ENCODE measurements at places on chromosomes 16 and 17.

- no peak for DNase-seq
These were observed 229.1 kb upstream of the PMFBP1 start for GRCh38 chr16:72401084-72401361.

- DNase-seq, result peak; percentile 97
These were observed 25.3 kb downstream of the CMIP start for GRCh38 chr16:81469710-81470535.

DNA sequence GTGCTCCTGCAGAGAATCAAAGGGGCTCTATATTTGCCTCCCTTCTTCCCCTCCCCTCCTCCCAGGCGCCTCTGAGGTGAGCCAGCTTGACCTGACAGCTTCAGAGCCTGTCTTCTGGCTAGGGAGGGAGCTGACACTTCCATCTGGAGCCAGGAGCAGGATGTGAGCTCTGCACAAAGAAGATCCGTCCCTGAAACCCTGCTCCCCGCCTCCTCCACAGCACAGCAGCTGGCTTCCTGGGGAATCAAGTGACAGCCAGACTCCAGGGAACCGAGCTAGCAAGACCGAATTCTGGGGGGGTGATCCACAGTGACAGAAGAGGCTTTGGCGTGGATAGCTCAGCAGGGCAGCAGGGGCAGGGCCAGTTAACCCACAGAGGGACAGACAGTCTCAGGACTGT, 37.2 kb downstream of the CCDC182 start:
- no peak for DNase-seq

- peak; percentile 70 for DNase-seq
These were observed 307 bp downstream of the CDYL2 start for GRCh38 chr16:80804056-80804525.

- peak; percentile 32 for DNase-seq
These were observed 2.8 kb downstream of the FA2H start for GRCh38 chr16:74771656-74772315.

DNA sequence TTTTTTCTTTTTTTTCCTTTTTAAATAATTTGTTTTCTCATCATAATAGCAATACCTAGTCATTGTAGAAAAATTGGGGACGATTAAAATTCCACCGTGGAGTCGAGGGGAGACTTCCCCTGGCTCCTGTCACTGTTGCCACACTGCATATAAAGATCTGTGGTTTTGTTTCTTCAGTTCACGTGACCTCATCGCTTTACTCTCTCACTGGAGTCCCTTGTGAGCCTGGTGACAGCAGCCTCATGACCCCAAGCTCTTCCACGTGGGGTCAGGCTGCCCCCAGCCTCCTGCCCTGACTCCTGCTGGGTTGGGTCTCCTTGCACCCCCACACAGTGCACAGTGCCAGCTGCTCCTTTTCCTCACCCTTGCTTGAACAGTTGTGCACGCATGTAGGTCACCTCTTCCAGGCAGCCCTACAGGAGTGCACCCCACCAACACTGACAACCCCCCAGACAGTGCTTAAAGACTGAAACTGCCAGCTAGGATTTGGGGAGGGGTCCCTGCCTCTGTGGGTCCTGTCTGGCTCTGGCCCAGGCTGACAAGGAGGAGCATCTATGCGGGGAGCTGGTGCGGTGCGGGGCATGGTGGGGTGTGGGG, 7.3 kb upstream of the METRNL start:
- peak; percentile 88 for DNase-seq

GRCh38 chr16:9144106-9144505, 52.7 kb downstream of the HAPSTR1 start:
- no peak for DNase-seq

GRCh38 chr17:37770631-37771518, 26.0 kb upstream of the HNF1B start:
- peak; percentile 68 for DNase-seq

DNA sequence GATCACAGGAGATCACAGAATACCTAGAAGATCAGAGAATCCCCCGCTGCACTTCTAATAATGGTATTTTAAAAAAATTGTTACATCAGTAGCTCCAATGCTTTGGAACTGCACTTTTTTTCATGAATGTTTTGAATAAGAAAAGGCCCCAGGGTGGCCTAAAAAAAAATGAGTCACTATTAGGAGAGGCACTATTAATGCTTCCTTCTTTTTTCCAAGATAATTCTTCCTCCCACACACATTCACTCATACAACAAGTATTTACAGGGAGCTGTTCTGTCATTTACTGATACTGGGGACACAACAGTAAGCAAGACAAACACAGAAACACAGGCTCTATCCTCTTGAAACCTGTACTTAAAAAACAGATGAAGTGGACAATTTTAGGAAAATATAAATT, 675 bp upstream of the PDZD9 start:
- no peak for DNase-seq

GRCh38 chr17:71460943-71461342, 659.9 kb upstream of the SOX9 start:
- peak; percentile 28 for DNase-seq

DNA sequence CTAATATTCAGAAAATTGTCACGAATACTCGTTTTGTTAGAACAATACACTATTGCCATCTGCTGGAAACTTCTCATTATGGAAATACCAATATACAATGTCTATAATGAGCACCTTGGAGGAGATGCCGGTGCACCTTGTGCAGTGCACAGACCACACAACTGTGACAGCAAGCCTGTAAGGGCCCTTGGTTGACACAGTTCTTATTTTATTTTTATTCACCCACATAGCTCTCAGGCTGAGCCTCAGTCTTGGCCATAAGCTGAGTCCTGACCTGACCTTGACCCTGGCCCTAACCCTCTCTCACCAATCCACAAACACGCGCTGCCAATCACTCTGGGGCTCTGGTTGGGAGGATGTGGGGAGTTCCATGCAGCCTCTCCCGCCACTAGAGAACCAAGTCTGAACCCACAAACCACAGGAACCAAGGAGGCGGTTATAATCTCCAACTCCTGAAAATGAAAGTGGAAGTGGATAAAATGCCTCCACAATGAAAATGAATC, 7.6 kb downstream of the AIPL1 start:
- peak; percentile 63 for DNase-seq

GRCh38 chr16:67528870-67529581, 397 bp downstream of the RIPOR1 start:
- peak; percentile 50 for DNase-seq

Measured in inflammatory macrophage (primary cell).